ENCODE measurements at places on chromosomes 6 and 20. TPM values are rescaled to one million over a fixed set of nuclear protein-coding genes. Genes with fewer than 3 reads are reported as not detected.

- no peak for DNase-seq
Measured at GRCh38 chr20:50341880-50342637, 151.4 kb downstream of the CEBPB start.

FAXC gene
- total RNA-seq, result 1.6 TPM

DNA sequence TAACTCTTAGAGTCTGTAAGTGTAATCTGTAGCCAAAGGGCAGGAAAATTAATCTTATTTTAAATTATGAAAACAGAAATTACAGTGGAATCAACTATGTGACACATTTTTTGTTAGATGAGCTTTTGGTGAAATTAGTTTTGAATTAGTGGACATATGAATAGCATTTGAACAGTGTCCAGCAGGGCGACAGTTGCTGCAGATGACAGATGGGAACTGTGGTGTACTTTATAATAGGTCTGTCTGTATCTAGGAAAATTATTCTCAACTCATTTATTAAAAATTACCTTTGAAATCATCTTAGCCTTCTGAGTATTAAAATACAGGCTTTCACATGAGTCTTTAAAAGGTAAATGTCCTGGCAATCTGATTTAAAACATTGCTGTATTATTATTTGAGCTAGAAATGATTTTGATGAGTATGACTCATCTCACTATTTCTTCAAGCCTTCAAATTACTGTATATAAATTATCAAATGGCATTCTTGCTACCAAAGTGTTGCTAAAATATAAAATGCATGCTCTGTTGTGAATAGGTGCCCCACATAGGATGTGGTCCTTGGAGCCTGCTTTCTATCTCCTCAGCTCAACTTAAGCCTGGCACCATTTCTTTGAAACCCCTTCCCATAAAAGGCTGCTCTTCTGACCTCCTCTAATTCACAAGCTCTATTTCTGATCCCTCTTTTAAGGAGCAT, 150.4 kb downstream of the C6orf58 start:
- DNase-seq, result no peak

DNA sequence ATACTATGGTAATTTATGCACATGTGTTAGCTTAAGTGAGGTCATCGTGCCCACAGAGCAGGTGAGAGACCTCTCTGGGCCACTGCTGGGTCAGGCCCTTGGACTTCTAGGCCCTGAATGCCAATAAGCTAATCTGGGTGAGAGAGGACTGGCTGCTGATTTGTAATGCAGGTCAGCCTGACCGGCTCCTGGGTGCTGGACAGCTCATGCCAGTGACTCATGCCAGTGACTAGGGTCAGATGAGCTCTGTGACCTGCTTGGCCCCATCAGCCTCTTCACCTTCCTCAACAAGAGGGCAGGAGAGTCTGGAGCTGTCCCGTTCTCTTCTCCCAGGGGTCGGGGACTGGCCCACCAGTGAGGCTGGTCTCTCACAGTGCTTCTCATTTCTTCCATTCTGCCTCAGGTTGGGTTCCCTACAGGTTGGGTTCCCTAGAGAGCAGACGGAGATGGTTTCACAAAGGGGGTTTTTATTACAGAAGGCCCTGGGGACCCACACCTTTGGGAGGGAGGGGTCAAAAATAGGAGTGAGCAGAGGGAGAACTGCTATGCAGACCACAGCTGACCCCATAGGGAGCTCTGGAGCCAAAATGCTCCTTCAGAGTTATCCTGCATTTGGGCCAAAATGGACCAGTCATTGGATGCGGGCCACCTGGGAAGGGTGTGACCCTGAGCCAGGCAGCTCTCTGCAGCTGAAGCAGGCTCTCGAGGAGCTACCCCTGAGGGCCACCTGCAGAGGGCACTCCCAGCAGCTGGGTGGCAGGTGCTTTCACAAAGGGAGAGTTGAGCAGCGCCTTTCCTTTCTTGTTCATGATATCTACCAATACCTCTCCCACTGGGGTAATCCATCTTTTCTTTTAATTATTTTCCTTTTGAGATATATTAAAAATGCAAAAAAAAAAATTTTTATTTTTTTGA, 2.2 kb upstream of the OXT start:
- DNase-seq, result no peak

ECT2L gene
- not detected for total RNA-seq

GRCh38 chr20:62311832-62312661, 9.2 kb downstream of the ADRM1 start:
- DNase-seq, result no peak

GRCh38 chr6:26284537-26285142, 80.4 kb upstream of the BTN3A2 start:
- DNase-seq, result peak; percentile 85

- no peak for DNase-seq
Measured at GRCh38 chr6:72677740-72678139, 55.9 kb downstream of the KCNQ5 start.

DNA sequence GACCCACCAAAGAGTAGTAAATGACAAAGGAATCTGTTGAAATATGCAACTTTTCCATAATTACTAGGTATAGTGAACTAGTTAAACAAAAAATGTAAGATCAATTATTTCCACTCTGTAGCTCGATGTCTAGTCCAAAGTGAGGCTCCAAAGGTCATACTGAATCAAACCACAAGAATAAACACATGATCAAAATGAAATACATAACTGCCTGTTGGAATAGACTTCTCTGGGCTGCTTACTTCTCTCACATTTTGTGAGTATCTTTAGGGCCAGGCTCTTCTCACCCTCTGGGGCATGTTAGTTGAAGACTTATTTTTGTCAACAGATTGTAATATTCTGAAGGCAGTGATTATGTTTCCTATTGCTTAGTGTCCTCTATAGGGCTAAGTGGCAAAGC, 103.7 kb upstream of the TMEM170B start:
- no peak for DNase-seq

CRISP3 gene
- 22.7 TPM for total RNA-seq

GRCh38 chr6:43516367-43516696, 394 bp downstream of the YIPF3 start:
- DNase-seq, result no peak

DNA sequence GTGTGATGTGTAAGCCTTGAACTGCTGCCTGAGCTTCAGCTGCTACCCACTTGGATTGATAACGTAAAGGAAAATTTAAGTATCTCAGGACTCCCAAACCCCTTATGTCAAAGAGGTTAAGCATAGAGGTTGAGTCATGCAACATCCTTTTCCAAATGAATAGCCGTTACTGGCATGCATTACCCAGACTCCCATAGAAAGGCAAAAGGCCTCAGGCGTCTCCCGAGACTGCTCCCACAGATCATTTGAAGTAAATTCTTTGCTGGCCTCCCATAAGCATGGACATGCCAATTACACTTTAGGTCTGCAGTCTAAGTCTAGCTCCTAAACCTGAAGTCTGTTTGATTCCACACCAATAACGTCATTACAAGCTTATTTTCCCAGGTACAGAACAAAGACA, 14.7 kb downstream of the IPCEF1 start:
- DNase-seq, result no peak

CCN5 gene
- total RNA-seq, result 40.1 TPM

DNA sequence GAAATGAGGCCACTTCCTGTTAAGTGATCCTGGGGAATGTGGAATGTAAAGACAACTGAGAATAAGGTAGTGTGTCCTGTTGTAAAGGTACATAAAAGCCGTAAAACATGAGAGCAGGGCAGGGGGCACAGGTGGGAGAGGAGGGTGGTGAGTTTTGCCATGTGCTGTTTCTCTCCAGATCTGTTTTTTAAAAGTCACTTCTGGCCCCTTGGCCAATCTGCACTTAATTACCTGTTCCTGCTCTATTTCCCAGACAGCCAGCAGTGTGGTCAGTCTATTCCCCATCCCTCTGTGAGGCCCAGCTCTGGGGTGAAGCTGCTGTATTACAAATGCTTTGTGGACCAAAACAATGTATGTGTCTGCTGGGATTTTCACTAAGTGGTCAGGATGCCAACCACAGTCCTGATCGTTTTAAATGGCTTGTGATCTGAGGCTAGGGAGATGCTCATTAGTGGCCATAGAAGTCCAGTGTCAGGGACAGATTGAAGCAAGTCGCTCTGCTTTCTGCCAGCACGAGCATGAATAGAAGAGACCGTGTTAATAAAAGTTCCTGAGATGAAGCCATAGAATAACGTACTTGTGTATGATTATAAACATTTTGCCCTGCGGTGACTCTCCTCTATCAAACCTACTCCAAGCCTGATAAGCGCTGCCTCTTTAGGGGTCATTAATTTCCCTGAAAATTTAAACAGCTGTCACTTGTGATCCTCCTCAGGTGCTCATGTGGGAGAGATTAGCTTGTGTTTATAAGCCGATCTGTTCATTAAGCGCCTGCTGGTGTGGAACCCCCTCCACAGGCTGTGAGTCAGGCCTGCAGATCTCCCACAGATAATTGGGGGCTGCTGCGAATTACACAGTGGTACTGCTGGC, 111.8 kb upstream of the CENPW start:
- no peak for DNase-seq

DNA sequence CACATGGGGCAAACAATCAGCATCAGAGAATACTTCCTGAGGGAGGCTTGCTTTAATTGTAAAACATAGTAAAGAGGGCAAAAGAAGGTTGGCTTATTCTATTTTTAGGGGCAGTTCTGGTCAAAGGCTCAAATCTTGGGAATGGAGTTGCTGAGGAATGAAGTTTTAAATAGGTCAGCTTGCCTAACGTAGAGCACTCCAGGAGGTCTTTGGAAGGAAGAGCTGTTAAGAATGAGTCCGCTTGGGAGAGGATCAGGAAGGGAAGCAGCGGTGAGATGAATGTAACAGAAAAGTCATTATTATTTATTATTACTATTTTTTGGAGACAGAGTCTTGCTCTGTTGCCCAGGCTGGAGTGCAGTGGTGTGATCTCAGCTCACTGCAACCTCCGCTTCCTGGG, 108.7 kb downstream of the ZFAND3 start:
- no peak for DNase-seq

- no peak for DNase-seq
Measured at GRCh38 chr20:2104236-2104635, 2.6 kb downstream of the STK35 start.

GRCh38 chr20:2171266-2171790, 69.7 kb downstream of the STK35 start:
- no peak for DNase-seq

BNIP5 gene
- total RNA-seq, result not detected

DNA sequence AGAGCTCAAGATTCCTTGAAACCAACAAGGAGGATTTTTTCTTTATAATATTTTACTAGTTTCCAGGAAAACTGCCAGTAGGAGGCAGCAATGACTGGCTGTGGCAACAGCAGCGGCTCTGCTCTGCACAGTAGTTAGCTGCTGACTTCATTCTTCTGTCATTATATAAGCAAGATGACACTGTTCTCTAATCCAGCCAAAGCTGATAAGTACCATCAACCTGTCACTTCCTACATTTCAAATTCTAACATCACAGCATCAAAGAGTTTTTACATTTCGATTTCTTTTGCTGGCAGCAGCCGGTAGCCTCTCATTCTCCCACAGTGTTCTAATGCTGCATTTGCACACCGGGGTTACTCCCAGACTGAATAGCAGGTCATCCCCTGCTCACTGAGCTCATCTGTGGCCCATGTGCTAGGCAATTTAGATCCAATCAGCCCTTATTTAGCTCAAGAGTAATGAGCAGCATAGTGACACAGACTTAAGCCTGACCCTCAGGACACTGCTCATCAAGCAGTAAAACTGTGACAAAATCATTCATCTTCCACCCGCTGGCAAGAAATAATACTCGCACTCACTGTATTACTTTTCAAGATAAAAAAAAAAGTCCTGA, 67.8 kb downstream of the MMS22L start:
- no peak for DNase-seq

DNA sequence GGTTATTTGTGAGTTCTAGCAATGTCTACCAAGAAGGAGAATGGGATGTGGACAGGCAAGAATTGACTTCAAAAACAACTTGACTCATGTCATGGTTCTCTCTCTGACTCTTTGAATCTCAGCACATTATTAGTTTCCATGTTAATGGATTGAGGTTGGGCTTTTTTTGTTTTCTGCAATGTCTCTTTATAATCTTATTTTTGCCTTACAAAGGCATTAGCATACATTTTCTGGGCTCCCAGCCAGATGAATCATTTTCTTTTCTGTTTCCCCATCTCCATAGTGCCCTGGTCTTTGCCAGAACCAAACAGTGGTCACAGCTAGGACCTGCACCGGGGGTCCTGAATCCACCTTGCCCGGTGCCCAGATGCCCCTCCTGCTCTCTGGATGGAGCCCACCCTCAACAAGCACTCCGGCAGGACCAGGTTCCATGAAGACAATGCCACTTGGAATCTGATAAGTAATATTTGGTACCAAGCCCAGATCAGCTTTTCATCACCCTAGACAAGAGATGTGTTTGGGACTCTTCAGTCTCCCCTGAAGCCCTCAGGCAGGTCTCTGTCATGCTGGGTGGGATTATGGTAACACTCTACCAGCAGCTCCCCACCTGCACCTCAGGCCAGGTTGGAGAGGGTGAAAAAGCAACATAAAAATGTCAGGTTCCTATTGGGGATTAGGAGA, 266.7 kb upstream of the SULF2 start:
- DNase-seq, result no peak

GRCh38 chr6:40977695-40978094, 61.3 kb downstream of the UNC5CL start:
- DNase-seq, result no peak

GRCh38 chr6:1226277-1227099, 85.4 kb upstream of the FOXQ1 start:
- no peak for DNase-seq

- no peak for DNase-seq
Measured at GRCh38 chr20:14113416-14113815, 118.1 kb downstream of the MACROD2 start.

All from suprapubic skin (tissue), 4 donors.